ENCODE measurements at places on chromosomes 7 and 10. TPM values are rescaled to one million over a fixed set of nuclear protein-coding genes. Genes with fewer than 3 reads are reported as not detected.

AKR1C2 gene
- total RNA-seq, result 4,175 TPM

OR9A2 gene
- not detected for total RNA-seq

ANKRD30A gene
- total RNA-seq, result 0.52 TPM

KCNMA1 gene
- 76.7 TPM for total RNA-seq

ERCC6 gene
- 5.7 TPM for total RNA-seq

PNLIPRP2 gene
- total RNA-seq, result not detected

SEC31B gene
- total RNA-seq, result 1.8 TPM

INHBA gene
- 0.42 TPM for total RNA-seq

CYP26A1 gene
- 2.9 TPM for total RNA-seq

CYP2C9 gene
- 0.14 TPM for total RNA-seq

BAMBI gene
- 13.1 TPM for total RNA-seq

PRKCQ gene
- total RNA-seq, result 4.0 TPM

LIPN gene
- not detected for total RNA-seq

ODAD2 gene
- total RNA-seq, result 0.13 TPM

GALNT17 gene
- not detected for total RNA-seq

THAP5 gene
- 12.5 TPM for total RNA-seq

C7orf33 gene
- not detected for total RNA-seq

TSPAN13 gene
- total RNA-seq, result 13.9 TPM

PAX2 gene
- total RNA-seq, result 0.15 TPM

MSMB gene
- total RNA-seq, result not detected

PLAC9 gene
- total RNA-seq, result not detected

TDRD1 gene
- not detected for total RNA-seq

EBF3 gene
- total RNA-seq, result 0.14 TPM

IGFBP1 gene
- 42.0 TPM for total RNA-seq

KAZALD1 gene
- total RNA-seq, result 2.7 TPM

CLIP2 gene
- total RNA-seq, result 20.7 TPM

NUTM2B gene
- total RNA-seq, result 0.33 TPM

TMEM178B gene
- 1.6 TPM for total RNA-seq

TMEM176B gene
- total RNA-seq, result 0.12 TPM

LRIT1 gene
- total RNA-seq, result not detected

ANKRD2 gene
- total RNA-seq, result 4.7 TPM

DGKI gene
- total RNA-seq, result 0.20 TPM

NUTM2E gene
- total RNA-seq, result 0.53 TPM

SLC18A3 gene
- total RNA-seq, result not detected

VENTX gene
- total RNA-seq, result not detected

JMJD1C gene
- total RNA-seq, result 26.6 TPM

CLCN1 gene
- 0.02 TPM for total RNA-seq

CCDC172 gene
- not detected for total RNA-seq

UCMA gene
- total RNA-seq, result not detected

KCNH2 gene
- 0.38 TPM for total RNA-seq

ARHGAP22 gene
- 3.7 TPM for total RNA-seq

BICC1 gene
- 20.6 TPM for total RNA-seq

PRKAR2B gene
- total RNA-seq, result 3.0 TPM

NRCAM gene
- 73.8 TPM for total RNA-seq

LRMDA gene
- 4.3 TPM for total RNA-seq

CTAGE6 gene
- total RNA-seq, result not detected
